ENCODE measurements at places on chromosomes 3 and 15.

- no peak for DNase-seq
These were observed 252.6 kb downstream of the UBE2E2 start for GRCh38 chr3:23455775-23456174.

GRCh38 chr15:97893967-97894366, 66.5 kb upstream of the ARRDC4 start:
- no peak for DNase-seq

- no peak for DNase-seq
These were observed 121.6 kb upstream of the ROPN1 start for GRCh38 chr3:124113485-124113884.

- DNase-seq = no peak
These were observed 181.7 kb downstream of the GBE1 start for GRCh38 chr3:81579744-81580143.

GRCh38 chr3:134449277-134449676, 36.5 kb downstream of the ANAPC13 start:
- no peak for DNase-seq

DNA sequence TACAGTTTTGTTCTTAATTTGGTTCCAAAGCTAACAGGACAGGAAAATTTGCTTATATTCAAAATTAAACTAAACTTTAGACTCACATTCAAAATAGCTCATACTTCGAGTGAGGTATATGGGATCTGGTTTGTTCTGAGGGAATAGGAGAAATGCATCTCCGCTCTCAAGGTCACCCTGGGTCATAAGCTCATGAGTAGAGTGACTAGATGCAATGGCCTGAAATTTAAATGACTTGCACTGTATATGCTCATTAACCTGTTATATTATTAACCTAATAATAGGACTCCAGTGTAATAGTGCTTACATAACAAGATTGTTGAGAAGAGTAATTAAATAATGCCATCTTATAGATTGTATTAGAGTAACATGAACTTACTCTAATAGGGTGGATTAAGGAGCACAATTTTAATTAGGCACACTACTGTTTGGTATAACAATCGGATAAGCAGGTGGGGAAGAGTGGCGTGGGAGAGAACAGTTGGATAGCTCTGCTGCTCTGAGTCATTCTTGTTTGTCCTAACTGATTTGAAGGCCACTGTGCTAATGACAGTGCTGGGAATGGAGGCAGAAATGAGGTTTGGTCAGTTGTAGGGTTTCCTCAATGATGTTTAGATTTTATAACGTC, 5.2 kb downstream of the NKTR start:
- no peak for DNase-seq

DNA sequence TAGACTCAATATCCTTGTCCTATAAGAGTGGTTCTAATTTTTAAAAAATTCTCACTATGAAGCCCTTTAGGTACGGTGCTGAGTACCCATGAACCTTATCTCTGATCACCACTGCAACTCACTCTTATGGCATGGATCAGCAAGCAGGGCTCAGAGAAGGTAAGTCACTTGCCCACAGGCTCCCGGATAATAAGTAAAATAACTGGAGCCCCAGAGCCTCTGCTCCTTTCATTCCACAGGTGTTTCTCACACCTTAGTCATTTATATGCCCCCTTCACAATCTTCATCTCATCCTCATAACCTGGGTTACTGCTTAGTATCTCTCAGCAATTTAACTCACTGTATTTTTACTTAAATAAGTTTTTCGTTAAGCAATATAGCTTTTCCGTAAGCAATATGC, 28.4 kb upstream of the AKAP13 start:
- DNase-seq = no peak

GRCh38 chr3:52331091-52331490, 15.0 kb downstream of the DNAH1 start:
- DNase-seq = no peak

GRCh38 chr3:14434126-14434497, 31.7 kb downstream of the SLC6A6 start:
- peak; percentile 17 for DNase-seq

GRCh38 chr15:40108061-40108854, 421 bp downstream of the BMF start:
- DNase-seq = no peak

- no peak for DNase-seq
These were observed 57.8 kb downstream of the EPHB3 start for GRCh38 chr3:184619369-184619768.

- DNase-seq = no peak
These were observed 32.1 kb upstream of the LIPC start for GRCh38 chr15:58399739-58400138.

All from CD4-positive, alpha-beta T cell treated with Interleukin-6 at 100 ng/mL for 8 hours (primary cell).